Kidney epithelial cell (primary cell): ENCODE measurements at places on chromosomes 16 and 17.

DNA sequence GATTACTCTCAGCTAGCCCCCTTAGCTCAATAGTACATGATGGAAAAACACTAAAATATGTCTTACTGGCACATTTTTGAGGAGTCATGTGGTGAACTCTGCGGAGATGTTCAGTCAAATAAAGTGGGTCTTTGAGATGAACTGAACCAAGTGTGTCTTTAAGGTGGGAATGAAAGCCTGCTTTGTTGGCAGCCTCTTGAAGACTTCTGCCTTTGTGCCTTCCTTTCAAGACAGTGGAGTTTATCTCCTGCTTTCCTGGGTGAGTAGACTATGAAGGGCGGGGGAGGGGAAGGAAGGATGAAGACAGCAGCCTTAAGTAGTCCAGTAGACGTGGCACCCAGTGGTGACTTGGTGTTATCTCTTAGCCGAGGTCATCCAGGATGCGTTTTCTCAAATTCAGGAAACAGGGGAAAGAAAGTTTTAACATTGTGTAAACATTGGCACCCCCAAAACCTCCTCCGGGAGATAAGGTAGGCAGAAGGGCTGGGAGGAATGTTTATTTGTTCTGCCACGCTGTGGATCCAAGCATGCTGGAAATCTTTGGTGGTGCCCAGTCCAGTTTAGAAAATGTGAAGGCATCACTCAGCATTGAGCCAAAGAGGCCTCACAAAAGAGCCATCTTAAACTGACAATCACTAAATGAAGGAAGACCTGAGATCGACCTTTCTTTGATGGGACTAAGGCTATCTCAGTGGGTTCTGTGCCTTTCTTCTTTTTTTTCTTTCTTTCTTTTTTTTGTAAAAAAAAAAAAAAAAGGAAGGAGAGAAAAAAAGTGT is 220.6 kb downstream of the FTO start:
- DNase-seq, result no peak

- DNase-seq, result no peak
Measured at GRCh38 chr17:61519754-61520440, 67.7 kb downstream of the TBX4 start.

DNA sequence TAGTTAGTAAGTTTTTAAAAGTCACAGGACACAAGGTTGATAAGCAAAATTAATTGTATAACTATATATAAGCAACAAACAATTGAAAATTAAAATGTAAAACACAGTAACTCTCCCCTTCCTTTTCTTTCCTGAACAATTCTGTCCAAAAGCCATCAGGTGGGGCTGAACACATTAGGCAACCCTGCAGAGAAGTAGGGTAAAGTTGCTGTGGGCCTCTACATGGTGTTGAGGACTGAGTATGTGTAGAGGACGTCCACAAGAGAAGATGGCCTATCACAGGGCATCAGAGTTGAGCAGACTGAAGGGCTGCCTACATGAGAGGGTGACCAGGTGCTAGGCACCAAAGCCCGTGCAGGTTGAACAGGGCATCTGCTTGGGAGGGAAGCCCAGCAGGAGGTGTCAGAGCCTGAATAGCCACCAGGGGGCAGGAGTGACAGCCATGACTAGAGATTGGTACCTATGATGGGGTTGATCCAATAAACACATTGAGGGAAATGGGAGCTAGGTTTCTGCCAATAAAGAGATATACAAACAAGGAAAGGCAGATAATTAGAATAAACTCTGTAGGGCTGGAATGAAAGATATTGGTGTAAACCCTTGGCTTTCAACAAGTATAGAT is 415.1 kb downstream of the NPIPA8 start:
- no peak for DNase-seq

DNA sequence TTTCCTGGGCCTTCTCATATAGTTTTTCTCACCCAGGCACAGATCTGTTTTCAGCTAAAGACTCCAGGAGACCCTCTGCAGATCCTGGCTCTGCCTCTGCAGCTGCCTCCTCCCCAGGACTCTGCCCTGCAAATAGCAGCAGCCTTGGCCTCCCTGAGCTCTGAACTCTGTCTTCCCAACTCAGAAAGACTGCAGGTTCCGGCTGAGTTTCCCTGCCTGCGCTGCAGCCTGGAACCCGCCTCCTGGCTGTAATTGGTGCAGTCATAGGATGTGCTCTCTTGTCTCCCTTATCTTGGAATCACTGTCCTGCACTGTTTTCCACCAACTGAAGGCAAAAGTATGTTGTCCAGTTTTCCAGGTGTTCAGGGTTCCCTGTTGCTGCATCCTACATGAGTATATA is 14.3 kb upstream of the DNASE1 start:
- no peak for DNase-seq

DNA sequence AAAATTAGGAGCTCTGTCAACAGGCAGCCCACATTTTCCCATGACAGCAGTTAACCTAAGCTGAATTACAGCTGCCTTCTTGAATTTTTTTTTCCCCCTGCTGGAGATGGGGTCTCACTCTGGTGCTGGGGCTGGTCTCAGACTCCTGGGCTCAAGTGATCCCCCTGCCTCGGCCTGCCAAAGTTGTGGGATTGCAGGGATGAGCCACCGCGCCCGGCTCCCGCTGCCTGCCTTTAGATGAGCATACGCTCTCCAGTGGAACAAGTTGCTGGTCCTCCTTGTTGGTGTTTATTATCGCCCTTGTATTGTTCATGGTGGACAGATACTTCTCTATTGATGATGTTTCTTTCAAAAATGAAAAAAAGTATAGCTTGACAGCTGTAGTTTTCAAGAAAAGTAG is 15.6 kb downstream of the PAFAH1B1 start:
- no peak for DNase-seq

GRCh38 chr16:88961011-88961410 is 16.0 kb downstream of the CBFA2T3 start:
- no peak for DNase-seq

GRCh38 chr16:30805370-30806169 is 18.6 kb upstream of the ZNF629 start:
- DNase-seq, result peak; percentile 25
